Fibroblast of the aortic adventitia (primary cell): ENCODE measurements at places on chromosomes 4 and X. TPM values are rescaled to one million over a fixed set of nuclear protein-coding genes. Genes with fewer than 3 reads are reported as not detected.

DNA sequence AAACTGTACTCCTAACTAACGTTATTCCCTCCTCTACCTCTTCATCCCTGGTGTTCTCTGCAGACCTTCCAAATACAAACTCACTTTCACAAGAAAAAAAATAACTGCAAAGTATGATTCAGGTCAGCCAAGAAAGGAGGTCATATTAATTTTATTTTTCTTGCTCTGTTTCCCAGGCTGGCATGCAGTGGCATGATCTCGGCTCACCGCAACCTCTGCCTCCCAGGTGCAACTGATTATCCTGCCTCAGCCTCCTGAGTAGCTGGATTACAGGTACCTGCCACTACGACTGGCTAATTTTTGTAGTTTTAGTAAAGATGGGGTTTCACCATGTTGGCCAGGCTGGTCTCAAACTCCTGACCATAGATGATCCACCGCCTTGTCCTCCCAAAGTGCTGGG lies 156.6 kb downstream of the CHIC2 start:
- DNase-seq: no peak

DNA sequence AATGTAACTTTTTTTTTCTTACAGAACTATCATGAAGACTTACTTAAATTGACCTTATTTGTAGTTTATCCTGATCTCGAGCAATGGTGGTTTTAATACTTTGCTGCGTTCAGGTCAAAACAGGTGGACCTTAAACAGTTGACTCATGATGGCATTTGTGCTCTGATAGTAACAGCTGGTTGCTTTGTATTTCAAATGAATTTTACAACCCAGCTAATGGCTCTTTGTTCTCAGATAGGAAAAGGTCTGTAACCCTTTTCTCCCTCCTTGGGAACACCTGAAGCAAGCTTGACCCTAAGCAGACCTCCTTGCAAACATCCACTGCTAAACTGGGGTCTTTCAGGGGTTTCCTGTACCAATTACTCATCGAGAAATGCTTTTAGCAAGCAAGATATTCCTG lies 79.2 kb downstream of the F11 start:
- DNase-seq: no peak

DNA sequence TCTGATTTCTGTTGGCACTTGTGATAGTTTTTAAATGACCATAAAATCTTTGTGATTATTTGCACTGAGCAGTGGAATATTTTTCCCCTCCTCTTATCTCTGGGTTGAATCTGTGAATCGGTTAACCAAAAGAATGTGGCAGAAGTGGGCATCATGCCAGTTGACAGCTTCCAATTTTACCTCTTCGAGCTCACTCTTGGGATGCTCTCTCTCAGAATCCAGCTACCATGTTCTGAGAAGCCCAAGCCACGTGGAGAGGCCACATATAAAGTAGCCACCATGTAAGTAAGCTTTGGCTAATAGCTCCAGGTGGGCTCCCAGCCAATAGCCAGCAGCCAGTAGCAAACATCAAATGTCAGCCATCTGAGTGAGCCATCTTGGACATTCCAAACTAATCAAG lies 12.9 kb upstream of the WDR19 start:
- no peak for DNase-seq

ATP11C gene
- 48.2 and 71.2 TPM in 2 replicates for total RNA-seq

PPARGC1A gene
- 0.81 and 15.9 TPM in 2 replicates for total RNA-seq

- DNase-seq: no peak
These were observed 6.5 kb upstream of the USP46 start for GRCh38 chr4:52665592-52665991.

PKD2 gene
- total RNA-seq: 66.6 and 197 TPM in 2 replicates

CENPVL3 gene
- not detected in 2 replicates for total RNA-seq

PPEF1 gene
- not detected in 2 replicates for total RNA-seq

DRD5 gene
- not detected in 2 replicates for total RNA-seq

DNA sequence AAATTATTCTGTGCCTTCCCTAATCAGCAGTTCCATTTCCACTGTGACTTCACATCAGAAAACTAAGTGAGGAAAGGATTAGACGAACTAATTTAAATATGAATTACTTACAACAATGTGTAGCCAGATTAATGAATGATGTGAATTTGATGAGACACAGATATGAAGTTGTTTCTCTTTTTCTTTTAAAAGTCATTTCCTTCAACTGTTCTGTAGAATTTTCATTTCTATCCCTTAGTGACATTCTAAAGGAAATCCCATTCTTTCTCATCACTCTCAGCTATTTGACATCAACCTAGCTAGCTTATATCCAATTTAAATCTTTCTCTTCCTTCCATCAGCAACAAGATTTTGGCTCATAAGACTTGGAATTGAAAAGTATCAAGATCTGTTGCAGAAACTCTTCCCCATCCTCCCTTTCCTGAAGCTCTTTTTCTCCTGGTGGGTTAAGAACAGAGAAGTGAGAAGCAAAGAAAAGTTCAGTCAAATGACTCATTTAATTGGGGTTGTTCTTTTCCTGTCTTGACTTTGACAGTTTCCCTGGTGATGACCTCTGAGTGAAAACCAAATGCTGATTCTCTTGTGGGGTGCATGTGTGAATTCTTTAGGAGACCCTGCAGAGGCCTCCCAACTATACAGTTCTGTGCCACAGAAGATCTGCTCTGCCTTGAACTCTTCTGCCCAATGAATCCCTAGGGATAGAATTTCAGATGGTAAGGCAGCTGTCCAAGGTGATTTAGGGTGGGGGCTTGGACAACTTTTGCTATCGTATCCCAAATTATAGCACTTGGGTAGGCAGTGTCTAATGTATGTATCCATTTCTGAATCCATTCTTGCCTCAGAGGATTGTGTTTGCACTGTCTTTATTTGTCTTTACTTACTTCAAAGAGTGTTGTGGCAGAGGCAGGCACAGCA lies 232.5 kb upstream of the GPRIN3 start:
- peak; percentile 31 for DNase-seq

DNA sequence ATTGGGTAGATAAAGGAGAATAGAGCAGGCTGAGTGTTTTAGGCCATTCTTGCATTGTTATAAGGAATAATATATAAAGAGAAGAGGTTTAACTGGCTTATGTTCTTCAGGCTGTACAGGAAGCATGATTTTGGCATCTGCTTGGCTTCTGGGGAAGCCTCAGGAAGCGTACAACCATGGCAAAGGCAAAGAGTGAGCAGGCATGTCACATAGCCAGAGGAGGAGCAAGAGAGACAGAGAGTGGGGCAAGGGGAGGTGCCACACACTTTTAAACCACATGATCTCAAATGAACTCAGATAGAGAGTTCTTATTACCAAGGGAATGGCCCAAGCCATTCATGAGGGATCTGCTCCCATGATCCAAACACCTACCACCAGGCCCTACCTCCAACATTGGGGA lies 4.4 kb upstream of the METTL14 start:
- DNase-seq: no peak

DNA sequence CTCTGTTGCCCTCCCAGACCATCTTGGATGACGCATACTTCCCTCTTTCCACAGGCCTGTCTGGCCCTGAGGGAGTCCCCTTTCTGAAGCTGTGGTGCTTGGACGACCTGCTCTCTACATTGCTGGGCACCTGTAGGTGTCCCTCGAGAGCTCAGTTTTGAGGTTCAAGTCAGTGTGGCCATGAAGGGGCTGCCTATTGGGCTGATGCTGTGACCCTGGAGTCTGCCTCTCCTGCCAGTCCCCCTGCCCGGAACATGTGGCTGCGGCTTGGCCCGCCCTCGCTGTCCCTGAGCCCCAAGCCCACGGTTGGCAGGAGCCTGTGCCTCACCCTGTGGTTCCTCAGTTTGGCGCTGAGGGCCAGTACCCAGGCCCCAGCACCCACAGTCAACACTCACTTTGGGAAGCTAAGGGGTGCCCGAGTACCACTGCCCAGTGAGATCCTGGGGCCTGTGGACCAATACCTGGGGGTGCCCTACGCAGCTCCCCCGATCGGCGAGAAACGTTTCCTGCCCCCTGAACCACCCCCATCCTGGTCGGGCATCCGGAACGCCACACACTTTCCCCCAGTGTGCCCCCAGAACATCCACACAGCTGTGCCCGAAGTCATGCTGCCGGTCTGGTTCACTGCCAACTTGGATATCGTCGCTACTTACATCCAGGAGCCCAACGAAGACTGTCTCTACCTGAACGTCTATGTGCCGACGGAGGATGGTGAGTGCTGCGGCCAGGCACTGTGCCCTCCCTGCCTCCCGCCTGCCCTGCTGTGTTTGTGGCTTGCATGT lies 3.0 kb downstream of the NLGN3 start:
- no peak for DNase-seq

FRG2 gene
- total RNA-seq: not detected in 2 replicates

DNA sequence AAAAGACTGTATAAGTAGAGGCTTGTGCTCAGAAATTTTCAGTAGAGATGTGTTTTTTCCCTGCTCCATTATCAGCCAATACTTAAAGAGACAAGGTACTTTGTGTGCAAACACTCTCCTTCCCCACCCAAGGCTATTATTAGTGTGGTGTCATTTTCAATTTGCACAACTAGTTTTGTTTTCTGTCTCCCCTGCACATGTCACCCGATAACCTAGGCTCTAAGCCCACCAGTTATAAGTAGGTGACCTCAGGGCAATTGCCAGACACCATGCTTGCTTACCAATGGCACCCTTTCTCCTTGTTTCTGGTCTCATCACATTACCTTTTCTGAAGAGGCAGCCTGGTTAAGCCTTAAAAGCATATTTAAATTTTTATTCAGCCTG lies 8.0 kb upstream of the GUCY1A1 start:
- no peak for DNase-seq

GRCh38 chrX:110733166-110733565 lies 62.5 kb downstream of the CHRDL1 start:
- no peak for DNase-seq

GRCh38 chr4:118740869-118741268 lies 55.7 kb downstream of the METTL14 start:
- peak; percentile 60 for DNase-seq

- no peak for DNase-seq
These were observed 590 bp downstream of the GABRA2 start for GRCh38 chr4:46389301-46389775.

DNA sequence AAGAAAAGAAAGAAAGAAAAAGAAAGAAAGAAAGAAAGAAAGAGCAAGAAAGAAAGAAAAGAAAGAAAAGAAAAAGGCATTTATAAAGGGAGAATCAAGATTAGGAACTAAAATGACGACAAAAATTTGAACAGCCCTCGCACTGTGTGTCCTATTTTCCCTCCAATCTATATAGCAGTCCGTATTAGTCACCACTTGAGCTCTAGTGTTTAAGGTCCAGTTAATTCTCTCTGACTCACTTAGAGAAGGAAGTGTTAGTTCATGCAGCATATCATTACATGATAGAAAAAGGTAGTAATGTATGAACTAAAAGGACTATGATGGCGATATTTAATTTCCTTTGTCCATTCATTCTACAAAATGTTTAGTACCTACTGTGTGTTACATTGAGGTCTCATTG lies 122.7 kb downstream of the CBLL2 start:
- no peak for DNase-seq

XK gene
- total RNA-seq: 0.09 TPM in 1 of 2 replicates, not detected in the other

SPANXN3 gene
- not detected in 2 replicates for total RNA-seq

SPATA18 gene
- total RNA-seq: 21.7 and 22.3 TPM in 2 replicates

DNA sequence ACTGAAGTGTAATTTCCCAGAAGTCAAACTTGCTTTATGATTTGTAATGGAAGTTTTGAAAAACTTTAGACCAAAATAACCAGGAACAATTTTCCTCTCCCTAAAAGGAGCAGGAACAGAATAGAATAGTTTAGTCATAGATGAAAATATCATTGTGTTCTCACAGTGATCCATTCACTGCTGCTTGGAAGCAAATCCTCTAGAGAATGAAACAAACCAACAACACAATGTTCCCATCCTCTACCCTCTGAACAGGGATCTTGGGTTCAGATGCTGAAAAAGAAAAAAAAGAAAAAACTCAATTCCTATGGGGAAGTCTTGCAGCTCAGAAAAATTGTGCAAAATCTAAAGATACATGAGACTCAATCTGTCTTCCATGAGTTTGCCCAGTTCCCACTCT lies 12.2 kb downstream of the DSPP start:
- no peak for DNase-seq

DNA sequence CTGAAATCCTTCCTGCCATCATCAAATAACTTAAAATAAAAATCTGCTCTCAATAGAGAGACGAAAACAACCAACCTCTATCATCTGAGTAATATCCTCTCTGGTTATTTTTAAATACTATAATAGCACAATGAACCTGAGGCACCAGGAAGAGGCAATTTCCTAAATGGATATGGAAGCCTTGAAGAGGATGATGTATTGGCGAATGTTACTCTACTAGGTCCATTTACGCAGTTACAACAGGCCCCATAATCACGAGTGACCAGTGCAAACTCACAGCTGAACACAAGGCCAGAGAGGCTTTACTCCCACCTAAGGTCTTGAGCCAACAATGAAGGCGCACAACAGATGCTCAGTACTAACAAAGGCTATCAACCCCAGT lies 678.8 kb upstream of the NR3C2 start:
- no peak for DNase-seq

DNA sequence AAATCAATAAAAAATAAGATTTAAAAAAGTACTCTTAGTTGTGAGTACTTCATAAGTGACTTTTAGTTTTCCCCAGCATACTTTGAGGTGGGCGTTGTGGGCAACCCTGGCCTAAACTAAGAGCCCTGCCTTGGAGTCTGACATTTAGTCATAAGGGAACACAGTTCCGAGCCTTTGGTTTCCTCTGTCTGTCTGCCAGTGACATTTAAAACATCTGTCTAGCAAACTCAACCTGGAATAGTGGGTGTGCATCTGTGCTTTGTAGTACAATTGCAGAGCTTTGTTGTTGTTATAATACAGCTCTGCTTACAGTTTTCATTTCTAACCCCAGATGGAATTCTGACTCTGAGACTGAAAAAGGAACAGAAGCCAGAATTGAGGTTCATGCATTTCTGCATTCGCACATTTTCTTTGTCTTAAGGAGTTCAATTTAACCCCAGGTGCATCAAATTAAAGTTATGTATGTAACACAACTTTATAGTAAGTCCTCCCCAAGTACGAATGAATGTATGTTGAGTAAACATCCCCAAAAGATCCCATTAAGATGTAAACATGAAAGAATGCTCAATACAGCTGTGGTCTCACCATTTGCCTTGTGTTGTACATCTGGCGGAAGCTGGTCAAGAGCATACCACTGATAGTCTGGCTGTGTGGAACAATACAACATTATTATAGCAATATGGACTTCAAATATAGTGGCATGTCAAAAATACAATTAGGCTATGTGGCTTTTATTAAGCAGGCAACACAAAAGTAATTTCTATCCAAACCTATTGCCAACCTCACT lies 25.9 kb downstream of the TNIP3 start:
- no peak for DNase-seq

GCNA gene
- 2.3 and 2.4 TPM in 2 replicates for total RNA-seq

DNA sequence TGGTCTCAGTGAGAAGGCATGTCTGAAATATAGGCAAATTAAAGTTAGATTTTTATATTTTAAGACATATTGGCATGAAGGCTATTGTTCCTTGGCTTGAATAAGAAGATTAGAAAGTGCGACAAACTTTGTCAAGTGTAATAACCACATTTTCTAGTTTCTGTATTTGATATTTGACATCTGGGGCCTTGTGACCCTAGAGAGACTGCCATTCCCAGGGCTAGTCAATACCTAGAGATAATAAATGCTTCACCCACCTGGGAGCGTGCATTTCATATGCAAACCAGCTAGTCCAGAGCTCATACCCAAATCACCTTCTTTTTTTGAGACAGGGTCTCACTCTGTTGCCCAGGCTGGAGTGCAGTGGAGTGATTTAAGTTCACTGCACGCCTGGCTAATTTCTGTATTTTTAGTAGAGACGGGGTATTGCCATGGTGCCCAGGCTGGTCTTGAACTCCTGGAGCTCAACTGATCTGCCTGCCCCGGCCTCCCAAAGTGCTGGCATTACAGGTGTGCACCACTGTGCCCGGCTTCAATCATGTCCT lies 62.6 kb downstream of the COQ2 start:
- no peak for DNase-seq

GRCh38 chr4:145945431-145946155 lies 7.0 kb upstream of the ZNF827 start:
- DNase-seq: no peak
